ENCODE measurements at places on chromosomes 1 and 21. TPM values are rescaled to one million over a fixed set of nuclear protein-coding genes. Genes with fewer than 3 reads are reported as not detected.

Gene HRNR
- not detected for total RNA-seq

Gene NKAIN1
- total RNA-seq = not detected

DNA sequence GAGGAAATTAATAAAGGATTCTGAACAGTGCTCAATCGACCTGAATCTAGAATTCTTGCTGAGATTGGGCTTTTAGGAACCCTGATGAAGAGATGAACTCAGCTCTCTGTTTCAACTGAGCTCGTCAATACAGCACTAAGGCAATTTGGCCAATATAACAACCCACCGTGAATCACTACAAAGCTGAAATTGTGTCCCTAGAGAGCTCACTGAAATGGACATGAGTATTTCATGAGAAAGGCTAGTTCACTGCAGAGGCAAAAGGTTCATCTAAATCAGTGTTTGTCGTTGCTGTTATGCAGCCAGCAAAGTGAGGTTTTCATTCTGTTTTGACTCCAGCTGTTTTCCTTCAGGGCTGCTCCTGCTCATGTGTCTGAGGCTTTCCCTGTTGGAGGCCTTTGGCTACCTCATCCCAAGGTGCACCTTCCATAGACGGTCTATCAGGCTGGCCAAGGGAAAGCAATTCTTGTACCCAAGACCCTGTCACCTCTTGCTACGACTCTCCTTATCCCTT, 83.5 kb downstream of the URB2 start:
- no peak for DNase-seq

- DNase-seq = no peak
These were observed 14.6 kb downstream of the OTUD7B start for GRCh38 chr1:149995927-149996326.

DNA sequence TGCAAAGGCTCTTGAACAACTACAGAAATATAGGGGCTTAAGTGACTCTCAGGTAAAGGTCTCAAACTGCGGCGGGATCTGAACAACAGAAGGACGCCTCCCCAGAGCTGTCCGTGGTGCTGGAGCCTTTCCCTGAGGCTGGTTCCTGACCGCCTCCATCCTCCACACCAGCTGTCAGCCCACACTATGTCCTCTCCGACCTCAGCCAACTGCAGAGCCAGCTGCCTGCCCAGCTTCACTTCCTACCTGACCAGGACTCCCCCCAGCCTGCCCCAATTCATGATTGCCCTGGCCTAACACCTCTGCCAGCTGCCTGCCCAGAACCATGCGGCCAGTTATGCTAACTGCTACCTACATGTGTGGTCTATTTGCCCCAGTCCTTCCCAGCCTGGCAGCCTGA, 63.6 kb upstream of the ZC3H12A start:
- DNase-seq = no peak

GRCh38 chr1:216173376-216173995, 249.8 kb downstream of the USH2A start:
- DNase-seq = no peak

DNA sequence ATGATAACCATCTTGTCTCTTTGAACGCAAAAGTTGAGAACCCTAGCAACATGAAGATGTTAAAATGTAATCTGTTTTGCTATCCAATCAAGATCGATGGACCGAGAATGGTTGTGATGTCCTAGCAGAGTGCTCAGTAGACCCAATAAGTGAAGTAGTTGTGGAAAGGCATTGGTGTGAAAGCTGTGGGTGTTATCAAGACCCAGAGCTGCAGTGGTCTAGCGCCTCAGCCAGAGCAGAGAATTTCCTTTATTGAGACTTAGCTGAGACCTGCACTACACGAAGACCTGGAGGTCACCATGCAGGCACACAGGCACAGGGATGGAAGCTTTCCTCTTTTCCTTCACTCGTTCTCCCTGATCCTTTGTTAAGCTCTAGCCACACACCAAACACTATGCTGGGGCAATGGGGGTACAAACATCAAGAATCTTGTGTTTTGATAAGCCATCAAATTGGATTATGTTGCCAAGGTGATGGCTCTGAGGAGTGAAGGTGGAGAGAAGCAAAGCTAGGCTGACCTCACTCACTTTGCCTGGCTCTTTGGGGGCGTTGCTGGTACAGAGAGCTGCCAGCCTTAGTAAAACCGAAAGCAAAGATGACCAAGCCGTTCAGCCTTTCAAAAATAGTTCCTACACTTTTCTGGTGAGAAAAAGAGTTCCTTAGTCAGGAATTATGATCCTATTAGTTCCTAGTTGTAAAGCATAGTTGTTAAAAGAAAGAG, 24.1 kb downstream of the METTL13 start:
- no peak for DNase-seq

- DNase-seq = no peak
These were observed 23.7 kb upstream of the TMEM54 start for GRCh38 chr1:32924881-32925344.

Measured in upper lobe of left lung (tissue), 6 donors.